NCI-H1417 treated with DMSO at 0.1 percent for 48 hours (cell line): ENCODE measurements at places on chromosomes 2 and 18.

DNA sequence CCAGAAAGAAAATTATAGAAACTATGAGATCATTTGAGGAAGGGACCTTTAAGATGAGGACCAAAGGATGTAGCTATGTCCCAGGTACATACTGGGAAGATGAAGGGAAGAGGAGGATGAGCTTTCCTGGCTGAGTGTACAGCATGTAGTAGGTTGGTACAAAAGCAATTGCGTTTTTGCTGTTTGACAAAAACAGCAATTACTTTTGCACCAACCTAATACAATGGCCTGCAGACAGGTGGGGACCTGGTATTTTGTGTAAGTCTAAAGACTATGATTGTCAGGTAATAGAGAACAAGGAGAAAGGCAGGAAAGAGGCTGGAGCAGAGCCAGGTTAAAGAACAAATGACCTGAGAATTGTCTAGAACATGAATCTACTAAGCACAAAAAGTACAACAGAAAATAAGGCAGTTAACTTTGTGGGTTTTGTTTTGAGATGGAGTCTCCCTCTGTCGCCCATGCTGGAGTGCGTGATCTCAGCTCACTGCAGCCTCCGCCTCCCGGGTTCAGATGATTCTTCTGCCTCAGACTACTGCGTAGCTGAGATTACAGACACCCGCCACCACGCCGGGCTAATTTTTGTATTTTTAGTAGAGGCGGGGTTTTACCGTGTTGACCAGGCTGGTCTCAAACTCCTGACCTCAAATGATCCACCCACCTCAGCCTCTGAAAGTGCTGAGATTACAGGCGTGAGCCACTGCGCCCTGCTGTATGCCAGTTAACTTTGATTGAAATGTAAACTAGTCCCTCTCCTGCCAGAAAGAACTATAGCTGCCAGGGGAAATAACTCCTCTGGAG lies 3.2 kb upstream of the TGOLN2 start:
- DNase-seq, result no peak

- DNase-seq, result no peak
Observed at GRCh38 chr2:173997269-173997668, 32.1 kb upstream of the SP3 start.

GRCh38 chr2:113231064-113231463 lies 47.7 kb downstream of the PAX8 start:
- DNase-seq, result no peak

GRCh38 chr2:119879502-119879901 lies 119.8 kb downstream of the PTPN4 start:
- no peak for DNase-seq

DNA sequence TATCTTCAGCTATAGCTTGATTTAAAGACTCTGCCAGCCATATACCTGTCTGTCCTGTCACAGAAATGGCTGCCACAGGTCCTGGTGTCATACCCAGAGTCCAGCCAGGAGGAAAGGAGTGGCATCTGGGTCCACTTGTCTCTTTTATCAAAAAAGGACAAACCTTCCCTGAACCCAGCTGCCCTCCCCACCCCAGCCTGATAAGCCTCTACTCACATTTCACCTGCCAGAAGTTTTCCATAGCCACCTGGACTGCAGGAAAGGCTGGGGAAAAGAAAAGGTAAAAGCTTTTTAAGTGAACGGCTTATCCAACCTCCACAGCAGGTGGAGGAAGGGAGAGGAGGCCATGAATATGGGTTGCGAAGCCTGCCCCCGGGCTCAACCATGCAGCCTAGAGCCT lies 32.8 kb downstream of the TMEM163 start:
- no peak for DNase-seq

- no peak for DNase-seq
Observed at GRCh38 chr18:79584491-79585394, 94.9 kb upstream of the CTDP1 start.

GRCh38 chr18:32714571-32715148 lies 58.2 kb downstream of the KLHL14 start:
- DNase-seq, result peak; percentile 29

DNA sequence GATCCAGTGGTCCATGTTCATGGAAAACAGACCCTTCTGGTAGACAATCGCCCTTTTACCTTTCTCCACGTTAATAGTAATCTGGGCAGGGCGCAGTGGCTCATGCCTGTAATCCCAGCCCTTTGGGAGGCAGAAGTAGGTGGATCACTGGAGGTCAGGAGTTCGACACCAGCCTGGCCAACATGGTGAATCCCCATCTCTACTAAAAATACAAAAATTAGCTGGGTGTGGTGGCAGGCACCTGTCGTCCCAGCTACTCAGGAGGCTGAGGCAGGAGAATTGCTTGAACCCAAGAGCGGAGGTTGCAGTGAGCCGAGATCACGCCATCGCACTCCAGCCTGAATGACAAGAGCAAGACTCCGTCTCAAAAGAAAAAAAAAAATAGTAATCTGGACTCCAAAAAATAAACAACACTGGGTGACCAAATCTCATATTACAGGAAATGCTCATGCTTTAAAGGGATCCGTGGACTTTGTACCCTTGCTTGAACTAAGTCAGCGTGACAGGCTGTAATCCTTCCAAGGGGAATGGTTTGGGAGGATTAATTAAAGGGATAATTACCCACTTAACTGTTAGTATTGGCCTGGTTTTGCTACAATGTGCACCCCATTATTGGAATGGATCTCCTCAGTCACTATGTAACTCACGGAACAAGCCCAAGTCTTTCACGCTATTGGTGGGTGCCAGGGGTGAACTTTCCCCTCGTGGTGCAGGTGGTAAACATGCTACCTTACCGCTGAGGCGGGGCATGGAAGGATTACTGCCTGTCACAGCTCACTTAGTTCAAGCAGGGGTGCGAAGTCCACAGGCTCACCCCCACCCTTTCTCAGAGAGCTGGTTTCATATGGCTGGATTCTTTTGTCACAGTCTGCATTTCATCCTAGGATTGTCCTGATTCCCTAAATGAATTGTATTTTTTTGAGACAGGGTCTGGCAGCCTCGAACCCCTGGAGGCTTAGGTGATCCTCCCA lies 36.7 kb downstream of the PROC start:
- no peak for DNase-seq

- no peak for DNase-seq
Observed at GRCh38 chr2:171150694-171151285, 9.9 kb downstream of the TLK1 start.

DNA sequence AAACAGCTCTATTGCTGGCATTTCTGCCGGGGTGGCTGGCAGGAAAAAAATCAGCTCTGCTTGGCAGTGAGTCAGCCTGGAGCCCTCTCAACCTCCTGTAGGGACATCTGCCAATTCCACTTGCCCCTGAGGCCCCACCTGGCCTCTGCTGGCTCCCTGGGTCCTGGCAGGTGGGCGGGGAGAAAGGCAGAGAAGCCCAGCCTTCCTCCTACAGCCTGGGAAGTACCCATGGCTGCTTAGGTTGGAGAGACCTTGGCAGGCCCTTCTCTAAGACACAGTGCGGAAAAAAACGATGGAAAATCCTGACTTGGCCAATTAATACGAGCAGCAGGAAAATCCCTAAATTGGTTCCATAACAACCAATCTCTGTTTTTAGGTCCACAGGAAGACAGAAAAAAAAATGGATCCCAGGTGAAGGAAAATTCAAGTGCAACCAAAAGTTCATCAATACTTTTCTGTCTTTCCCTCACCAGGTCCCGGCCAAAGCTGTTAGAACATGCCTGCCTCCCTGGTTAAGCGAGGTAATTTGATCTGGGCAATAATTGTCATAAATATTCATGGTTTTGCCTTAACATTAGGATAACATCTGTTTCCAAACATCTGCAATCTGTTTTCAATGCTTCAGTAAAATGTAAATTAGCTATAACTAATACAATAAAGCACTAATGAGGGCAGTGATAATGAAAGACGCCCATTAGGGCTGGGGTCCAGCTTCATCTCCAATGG lies 245.9 kb downstream of the TFCP2L1 start:
- DNase-seq, result peak; percentile 19

DNA sequence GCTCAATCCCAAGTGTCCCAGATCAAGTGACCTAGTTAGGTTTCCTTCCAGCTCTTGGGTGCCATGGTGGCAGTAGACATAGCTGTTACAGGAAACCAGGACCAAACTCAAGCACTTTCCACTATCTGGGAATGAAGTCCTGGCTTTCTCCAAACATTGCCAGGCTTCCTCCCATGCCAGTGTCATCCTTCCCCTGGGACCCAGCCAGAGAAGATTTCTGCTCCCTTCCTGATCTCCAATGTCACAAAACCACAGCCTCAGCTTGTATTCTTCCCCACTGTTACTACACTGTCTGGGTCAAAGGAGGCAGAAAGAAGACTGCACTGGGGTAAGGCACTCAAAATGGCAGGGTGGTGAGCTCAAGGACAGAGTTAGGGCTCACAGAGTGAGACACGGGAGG lies 347.1 kb downstream of the TNS1 start:
- no peak for DNase-seq

- DNase-seq, result peak; percentile 96
Observed at GRCh38 chr2:74653985-74654882, at the start of gene SEMA4F. Gene SEMA4F (plus strand): TSS chr2:74654247. CDS start chr2:74654377, 130 bp downstream.

DNA sequence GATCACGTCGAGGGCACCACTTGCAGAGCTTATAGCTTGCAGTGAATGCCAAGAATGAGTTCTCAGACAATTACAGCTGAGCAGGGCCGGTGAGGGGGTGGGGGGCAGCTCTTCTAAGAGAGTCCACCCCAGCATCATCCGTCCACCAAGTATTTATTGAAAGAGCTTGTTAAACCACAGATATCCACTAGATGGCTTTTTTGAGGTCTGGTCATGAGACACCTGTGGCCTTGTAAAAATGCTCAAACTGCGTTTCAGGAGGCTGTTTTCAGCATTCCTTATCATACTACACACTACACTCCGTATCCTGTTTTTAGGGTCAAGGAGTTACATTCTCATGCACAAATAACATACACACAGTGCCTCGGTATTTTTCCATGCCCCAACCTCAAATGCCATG lies 51.5 kb downstream of the DNAJC10 start:
- no peak for DNase-seq

GRCh38 chr2:233380132-233380895 lies 26.0 kb downstream of the DGKD start:
- no peak for DNase-seq

- peak; percentile 73 for DNase-seq
Observed at GRCh38 chr2:28567061-28567471, 71.2 kb downstream of the PLB1 start.

DNA sequence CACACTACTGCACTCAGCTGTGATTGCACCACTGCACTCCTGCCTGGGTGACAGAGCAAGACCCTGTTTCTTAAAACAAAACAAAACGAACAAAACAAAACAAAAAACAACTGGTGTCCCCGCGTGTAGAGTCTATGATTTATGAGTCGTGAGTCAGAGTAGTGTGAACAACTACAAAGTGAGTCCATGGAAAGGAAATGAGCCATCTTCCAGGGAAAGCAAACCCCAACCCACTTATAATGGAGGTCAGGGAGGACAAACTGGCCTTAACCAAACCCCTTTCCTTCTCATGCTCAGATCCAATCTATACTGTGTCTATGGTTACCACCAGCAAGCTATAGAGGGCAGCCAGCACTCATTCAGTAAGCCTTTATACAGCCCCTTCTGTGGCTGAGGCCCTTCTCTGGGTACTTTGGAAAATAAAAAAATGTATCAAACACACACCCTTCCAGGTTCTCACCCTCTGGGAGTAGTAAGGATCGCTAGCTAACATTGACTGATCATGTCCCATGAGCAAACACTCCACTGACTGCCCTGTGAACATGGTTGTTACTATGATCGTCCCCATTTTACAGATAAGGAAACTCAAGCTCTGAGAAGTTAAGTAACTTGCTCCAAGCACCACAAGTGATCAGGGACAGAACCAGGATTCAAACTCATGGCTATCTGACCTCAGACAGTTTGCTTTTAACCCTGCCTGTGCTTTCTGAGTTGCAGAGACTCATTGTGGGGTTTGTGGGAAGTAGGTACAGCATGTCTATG lies 24.7 kb upstream of the COLEC12 start:
- DNase-seq, result no peak

DNA sequence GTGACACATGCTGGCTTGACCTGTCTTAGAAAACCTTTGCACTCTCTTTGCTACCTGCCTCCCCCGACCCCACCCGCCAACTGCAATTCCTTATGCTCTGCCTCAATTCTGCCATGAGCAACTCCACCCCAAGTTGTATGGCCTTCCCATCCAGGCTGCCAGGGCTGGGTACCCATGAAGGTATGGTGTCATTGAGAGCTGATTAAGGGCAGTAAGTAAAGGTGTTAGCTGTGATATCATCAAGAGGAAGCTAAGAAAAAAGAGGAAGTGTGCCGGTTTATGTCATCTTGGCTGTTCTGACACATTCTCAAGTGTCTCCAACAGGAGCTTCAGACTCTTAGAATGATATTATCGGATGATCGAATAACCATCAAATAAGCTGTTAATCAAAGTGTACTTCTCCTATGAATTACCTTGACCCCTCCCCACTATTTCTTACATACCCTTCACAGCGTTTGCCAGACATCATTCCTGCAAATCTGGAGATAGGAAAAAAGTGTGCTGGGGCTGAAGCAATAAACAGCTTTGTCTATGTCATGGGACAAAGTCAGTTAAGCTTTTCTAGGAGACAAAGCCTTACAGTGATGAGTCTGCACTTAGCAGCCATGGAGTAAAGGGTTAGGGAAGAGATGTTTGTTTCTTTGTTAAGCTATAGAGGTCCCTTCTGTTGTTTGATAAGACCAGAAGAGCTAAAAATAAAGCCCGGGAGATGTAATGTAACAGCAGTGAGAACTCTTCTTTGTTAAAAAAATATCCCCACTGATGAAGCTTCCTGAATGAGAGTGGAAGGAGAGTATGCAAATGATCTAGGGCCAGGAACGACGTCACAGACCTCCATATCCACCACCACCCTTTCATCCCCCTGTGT lies 40.4 kb upstream of the SMAD2 start:
- DNase-seq, result no peak

DNA sequence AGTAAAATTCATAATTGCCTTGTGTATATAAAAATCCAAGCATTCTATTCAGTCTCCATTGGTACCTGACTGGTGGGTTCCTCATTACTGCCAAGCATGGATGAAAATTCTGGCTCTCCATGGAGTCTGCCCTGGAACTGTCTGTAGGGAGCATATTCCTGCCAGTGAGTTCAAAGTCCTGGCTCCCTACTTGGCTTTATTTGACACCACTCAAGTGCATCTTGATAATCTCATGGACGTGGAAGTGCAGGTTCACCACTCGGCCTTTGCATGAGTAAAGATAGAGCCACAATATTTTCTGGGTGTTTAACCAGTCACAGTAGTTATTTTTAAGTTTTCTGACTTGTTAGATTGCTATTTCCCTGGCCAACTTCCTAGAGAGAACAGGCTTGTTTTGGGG lies 63.5 kb downstream of the CNTNAP5 start:
- DNase-seq, result no peak

- DNase-seq, result no peak
Observed at GRCh38 chr18:74453642-74454198, 3.4 kb downstream of the DIPK1C start.

DNA sequence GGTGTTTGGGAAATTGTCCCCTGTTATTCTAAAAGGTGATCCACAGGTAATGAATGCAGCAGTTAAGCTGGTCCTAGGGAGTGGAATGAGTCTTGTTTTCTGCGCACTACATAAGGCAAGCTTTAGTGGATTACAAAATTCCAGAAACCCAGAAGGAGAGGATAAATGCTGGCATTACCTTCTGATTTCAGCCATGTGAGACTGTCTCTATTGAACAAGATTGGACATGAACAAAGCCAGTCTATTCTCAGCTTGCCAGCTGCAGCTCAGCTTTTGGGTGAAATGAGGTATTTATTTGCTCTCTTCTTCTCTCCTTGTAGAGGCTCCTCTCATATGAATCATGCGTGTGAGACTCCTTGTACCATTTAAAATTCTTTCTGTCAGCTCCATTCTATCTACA lies 944.9 kb downstream of the CNTNAP5 start:
- no peak for DNase-seq
